Hippocampal formation (tissue), 2 donors: ENCODE measurements at places on chromosomes 5 and 9.
A peak's percentile ranks its signal among the peaks of the same experiment; 100 is the strongest.

- DNase-seq = no peak
Measured at GRCh38 chr5:95057615-95058014, 227.3 kb downstream of the MCTP1 start.

- no peak for DNase-seq
Measured at GRCh38 chr5:172701291-172701656, 60.2 kb downstream of the NEURL1B start.

DNA sequence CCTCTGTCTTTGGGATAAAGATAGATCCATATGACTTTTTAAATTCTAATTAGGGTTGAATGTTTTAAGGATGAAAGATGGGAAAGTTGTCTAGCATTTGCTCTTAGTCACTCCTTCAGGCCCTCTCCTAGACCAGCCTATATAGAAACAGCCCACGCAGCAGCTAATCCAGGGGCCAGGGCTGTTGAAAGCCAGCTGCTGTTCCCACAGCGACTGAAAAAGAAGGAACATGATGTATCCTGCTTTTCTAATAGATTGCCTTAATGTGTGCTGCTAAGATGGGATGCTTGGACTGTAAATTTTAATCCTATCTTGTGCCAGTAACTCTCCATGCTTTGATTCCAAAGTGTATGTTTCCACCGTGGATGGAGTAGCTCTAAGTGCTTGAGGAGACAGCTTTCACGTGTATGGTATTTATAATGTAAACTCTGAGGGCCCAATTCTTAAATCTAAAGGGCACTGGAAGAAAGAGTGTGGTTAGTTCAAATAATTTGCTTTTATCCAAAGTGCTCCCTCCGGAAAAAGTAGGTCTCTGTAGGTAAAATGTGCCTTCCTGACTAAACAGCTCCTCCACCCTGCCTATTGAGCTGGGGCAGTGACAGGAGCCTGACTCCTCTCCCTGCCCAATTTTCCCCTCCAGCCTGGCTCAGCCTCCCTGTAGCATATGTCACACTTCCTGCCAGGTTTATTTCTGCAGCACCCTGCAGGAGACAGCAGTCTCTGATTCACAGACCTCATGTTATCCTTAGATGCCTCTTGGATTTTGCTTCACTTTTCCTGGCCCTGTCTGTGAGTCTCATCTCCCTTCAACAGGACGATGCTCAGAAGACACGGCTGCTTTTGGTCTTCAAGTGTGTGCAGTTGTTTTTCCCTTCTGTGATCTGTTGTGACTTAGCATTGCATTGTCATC is 33.2 kb downstream of the SLC36A1 start:
- DNase-seq = no peak

DNA sequence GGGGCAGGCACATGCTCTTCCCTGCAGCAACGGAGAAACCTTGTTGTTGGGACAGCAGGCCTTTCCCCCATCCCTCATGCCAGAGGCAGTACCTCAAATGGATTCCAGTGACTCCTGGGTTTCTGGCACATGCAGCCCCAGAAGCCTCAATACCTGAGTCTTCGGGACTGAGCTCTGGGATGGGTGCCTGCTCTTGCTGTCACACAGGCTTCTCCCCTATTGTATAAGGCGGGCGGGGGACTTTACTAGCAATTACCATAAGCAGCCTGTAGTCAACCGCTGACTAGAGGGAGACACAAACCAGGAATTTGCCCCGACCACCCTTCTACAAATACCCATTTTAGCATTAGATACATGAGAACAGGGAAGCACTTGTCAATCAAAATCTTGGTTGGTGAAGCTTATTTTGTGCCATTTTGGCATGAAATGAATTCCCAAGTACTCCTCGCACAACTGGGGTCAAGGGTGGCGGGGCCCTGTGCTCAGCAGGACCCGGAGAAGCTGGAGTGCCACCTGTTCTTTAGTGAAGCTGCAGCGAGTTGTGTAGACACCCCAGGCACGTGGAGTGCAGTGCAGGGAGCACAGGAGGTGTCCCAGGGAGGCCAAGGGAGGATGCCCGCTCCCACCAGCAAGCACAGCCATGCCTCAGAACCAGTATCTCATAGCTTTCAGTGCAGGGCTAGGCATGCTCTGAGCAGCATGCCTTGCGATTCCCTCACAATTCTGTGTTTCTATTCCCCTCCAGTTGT is 21.2 kb downstream of the S1PR3 start:
- no peak for DNase-seq

DNA sequence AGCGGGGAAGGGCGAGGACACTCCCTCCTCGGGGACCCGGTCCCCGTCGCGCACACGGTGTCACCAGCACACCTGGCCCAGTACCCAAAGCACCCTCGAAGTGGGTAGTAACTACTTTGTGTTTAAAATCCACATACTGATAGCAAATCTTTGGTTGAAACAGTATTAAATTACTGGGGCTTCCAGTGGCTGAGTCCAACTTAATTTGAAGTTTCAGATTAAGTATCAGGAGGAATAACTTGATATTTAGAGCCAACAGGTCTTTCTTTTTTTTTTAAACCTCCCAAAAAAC is 615 bp downstream of the ATG10 start:
- DNase-seq = no peak

DNA sequence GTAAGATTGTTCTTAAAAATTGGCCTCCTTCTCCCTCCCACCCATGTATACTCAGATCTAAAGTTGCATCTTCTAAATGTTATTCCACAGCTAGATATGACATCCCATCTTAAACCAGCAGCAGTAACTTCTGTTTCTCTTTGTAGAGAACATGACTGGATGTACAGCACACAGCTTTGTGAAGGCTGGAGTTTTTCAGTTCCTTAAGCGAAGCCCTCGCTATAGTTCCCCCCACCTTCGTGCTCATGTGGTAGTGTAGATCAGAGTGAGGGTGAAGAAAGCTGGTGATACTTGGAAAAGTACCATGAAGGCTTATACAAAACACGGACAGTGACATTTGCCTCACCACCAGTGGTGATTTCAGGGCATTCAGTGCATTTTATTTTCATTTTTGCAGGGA is 137.5 kb downstream of the MAT2B start:
- no peak for DNase-seq

DNA sequence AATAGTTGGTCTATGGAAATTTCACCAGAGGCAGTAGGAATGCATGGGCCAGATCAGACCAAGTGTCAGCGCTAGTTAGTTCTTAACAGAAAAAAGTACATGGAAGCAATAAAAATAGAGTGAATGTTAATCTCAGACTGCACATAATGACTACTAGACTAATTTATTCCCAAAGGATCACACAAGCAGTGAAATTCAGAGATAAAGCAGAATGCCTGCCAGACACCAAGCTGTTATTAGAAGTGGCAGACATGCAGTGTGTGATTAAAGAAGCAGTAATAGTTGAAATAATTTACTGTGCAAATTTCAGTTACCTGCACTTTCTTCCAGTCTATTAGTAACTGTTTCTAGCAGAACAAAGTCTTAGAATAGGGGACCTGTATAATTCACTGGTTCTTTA is 1024.2 kb downstream of the CDH9 start:
- no peak for DNase-seq

- no peak for DNase-seq
Measured at GRCh38 chr5:77628840-77629508, 9.5 kb downstream of the OTP start.

- peak; percentile 92 for DNase-seq
Measured at GRCh38 chr9:89542401-89543021, 44.6 kb upstream of the SEMA4D start.

GRCh38 chr5:8226148-8226547 is 357.2 kb downstream of the MTRR start:
- DNase-seq = no peak

DNA sequence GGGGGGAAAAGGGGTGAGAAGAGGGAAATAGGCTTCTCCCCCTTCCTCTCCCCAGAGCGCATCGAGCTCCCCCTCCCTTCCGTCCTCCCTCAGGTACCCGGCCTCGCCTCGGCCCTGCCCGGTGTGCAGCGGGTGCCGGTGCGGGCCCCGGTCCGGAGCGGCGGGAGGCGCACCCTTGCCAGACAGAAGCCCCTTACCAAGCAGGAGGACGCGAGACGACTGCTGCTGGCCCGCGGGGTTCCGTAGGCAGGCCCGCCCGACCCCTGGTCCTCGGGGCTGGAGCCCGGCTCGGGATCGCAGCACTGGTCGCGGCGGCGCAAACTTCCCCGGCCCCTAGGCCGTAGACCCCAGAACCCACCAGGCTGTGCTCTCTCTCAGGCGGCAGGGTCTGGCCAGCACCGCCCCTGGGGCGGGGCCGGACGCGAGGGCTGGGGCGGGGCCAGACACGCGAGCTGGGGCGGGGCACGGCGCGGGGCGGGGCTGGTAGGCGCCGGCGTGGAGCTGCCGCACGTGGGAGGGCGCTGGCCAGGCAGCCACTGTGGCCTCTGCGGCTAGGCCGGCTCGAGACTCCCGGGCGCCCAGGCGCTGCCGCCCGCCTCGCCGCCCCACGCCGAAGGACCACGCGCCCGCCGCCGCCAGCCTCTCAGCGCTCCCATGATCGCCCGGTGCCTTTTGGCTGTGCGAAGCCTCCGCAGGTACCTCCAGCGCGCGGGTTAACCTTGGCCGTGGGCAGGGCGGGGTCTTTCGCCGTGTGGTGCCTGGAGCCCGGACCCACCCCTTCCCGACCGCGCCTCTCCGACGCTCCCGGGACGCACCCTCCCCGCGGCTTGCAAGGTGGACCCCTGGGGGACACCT is at the start of the genes NLN and SGTB:
TSS of gene NLN (plus strand) at position 486 of the 855 bp plus-strand sequence. CDS start at position 655, 169 bp downstream.
TSS of gene SGTB (minus strand) at position 390 of the 855 bp plus-strand sequence. CDS start 1,302 bp downstream, outside the sequence.
- DNase-seq = peak; percentile 75

- no peak for DNase-seq
Measured at GRCh38 chr5:157744051-157745011, 819 bp downstream of the LSM11 start.

GRCh38 chr5:176776141-176776865 is 34.1 kb upstream of the UNC5A start:
- no peak for DNase-seq

GRCh38 chr9:132048201-132048600 is 31.5 kb downstream of the MED27 start:
- DNase-seq = no peak

- DNase-seq = no peak
Measured at GRCh38 chr5:117266280-117266679, 691.7 kb upstream of the SEMA6A start.

GRCh38 chr9:111902391-111903139 is 6.0 kb downstream of the UGCG start:
- no peak for DNase-seq

GRCh38 chr5:132253452-132254320 is 3.8 kb upstream of the PDLIM4 start:
- no peak for DNase-seq

DNA sequence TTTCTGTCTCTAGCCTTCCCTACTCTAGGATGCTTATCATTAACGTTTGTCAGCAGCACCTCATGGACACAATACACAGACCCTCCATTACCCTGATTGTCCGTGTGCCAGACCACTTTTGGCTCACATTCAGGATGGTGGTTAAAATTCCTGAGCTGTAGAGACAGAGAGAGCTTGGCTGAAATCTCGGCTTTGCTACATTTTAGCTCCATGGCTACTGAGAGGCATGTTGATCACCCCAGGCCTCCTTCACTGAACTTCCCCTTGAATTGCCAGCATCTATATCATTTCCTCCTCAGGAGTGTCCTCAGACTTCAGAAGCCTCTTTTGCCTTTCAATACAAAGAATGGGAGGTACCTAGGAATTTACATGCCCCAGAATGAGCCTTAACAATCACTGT is 104.7 kb upstream of the ISL1 start:
- DNase-seq = no peak

GRCh38 chr5:149561848-149562247 is 10.6 kb upstream of the CSNK1A1 start:
- peak; percentile 17 for DNase-seq

DNA sequence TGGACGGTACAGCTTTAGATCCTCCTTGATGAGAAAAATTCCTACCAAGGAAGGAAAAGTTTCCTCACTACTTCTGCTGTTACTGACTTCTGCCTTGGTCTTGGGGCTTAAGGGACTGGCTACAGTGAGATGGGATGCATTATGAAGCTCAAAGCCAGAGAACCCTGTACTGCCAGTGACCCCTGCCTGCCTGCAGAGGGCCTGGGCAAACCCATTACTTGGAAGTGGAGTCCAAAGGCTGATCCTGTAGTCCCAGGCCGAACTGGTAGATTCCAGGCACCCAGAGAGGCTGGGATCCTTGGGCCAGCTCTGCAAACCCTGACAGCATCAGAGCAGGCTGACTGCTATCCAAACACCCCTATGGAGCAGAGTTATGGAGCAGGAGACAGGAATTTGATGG is 25.7 kb upstream of the NR5A1 start:
- DNase-seq = no peak

DNA sequence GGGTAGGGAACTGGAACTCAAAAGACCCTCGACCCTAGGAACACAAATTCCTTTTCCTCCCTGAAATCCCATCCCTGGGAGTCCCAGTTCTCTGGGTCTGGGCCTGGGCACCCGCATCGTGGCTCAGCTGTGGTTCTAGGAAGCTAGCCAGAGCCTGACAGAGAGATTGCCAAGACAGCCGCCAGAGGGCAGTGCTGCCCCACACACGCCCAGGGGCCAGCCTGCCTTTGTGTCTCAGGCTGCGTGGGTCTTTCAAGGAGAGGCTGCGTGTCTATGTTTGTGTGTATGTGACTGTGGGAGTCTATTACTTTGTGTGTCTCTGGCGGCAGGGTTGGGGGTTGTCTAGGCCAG is 32.0 kb upstream of the TTLL11 start:
- DNase-seq = peak; percentile 79

DNA sequence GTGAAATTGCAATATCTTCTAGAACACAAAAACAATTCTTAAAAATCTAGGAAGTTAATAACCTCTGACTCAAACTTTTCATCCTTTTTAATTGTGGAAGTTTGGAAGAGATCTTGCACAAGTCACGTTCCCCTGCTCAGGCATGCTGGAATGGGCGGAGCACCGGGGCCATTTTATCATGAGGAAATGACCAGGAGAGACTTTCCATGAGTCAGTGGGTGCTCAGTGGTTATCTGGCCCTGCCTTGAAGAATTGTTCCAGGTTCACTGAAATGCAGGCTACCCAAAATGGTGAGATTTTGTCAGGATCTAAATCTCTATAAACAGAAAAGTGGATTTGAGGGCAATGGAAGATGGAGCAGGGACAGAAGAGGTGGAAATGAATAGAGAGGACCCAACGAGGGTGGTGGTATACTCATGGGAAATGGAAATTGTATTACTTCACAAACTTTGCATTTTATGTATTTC is 61.2 kb downstream of the FYB1 start:
- DNase-seq = no peak

- DNase-seq = no peak
Measured at GRCh38 chr9:127977884-127978647, 2.7 kb downstream of the EEIG1 start.

DNA sequence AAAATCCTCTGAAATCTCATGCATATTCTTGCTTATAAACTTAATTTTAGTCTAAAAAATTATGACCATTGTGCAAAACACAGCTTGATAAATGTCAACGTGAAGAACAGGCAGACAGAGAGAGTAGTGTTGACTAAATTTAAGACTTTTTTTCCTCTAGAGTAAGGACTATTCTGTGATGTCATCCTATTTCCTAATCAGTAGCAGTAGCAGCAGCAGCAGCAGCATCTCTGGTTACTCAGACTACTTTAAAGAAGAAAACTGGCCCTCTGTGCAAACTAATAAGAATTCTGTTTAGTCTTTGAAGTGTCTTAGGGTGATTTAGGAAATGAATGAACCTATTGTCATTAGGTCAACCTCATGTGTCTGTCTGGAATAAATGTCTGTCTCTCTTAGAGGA is 403.0 kb downstream of the HINT1 start:
- DNase-seq = no peak

- DNase-seq = no peak
Measured at GRCh38 chr5:11346336-11346735, 557.9 kb downstream of the CTNND2 start.

GRCh38 chr5:81402192-81402930 is 8.4 kb upstream of the ACOT12 start:
- no peak for DNase-seq
